C1 segment of cervical spinal cord (tissue), 14 donors: ENCODE measurements at places on chromosomes 13 and 19.

- DNase-seq = no peak
Measured at GRCh38 chr19:46620716-46621115, 4.2 kb downstream of the PTGIR start.

- DNase-seq = no peak
Measured at GRCh38 chr13:81058211-81058915, 717.4 kb upstream of the SPRY2 start.

GRCh38 chr19:18108897-18109296 lies 11.3 kb downstream of the MAST3 start:
- no peak for DNase-seq

DNA sequence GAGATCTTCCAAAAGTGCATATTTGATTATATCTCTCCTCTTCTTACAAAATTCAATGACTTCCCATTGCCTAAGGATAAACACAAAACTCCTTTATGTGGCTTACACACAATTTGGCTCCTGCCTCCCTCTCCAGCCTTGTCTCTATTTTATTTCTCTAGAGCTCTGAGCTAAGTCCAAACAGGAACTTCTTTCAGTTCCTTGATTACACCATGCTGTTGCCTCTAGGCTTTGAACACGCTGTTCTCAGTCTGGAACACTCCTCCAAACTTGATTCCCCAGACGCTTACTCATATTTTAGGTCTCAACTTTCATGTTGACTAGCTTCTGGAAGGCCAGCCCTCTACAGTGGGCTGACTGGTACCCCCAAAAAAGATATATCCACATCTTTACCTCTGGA lies 258.5 kb downstream of the COG6 start:
- DNase-seq = no peak

DNA sequence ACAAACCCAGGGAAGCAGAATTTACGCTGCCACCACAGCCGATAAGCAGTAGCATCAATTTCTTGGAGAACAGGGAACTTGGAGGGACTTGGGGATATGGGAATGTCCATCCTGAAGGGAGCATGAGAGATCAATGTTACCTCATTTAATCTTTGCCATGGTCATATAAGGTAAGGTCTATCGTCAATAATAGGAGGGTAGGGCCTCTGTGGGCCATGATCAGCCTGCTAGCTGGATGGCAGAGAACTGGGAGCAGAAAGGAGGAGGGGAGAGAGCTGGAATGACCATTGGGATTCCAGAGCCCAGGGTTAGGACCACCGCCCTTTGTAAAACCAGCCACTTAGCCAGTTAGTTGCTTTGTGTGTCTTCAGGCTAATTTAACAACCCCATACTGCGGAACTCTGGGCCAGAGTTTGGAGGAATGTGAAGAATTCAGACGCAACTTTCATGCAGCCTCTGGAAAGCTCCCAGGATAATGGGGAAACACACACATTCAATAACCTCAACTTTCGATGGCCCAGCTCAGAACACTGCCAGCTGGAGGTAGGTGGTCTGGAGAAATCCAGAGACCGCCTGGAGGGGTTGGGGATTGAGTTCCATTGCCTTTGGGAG lies 40.3 kb downstream of the ZNF557 start:
- no peak for DNase-seq

DNA sequence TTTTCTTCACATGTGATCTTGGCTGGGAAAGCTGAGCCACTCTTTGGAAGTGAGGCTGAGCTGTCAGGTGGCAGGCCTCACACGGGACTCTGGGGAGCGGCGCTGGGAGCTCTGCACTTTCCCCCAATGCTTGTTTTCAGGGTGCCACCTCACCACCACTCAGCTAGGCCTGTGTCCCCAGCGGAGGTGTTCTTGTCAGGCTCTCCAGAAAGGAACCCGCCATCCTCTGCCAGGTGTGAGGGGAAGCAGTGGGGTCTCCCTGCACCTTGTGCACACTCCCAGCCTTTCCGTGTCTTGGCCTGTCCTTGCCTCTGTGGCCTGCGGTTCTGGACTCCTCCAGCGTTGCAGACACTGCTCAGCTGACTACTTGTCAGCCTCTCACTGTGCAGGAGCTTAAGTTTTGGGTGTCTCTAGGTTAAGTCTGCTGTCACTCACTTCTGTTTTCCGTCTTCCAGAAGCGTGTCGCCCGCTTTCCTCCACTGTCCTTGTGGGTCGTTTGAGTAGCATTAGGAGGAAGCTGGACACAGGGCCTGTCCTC lies 51.9 kb downstream of the GGACT start:
- no peak for DNase-seq

DNA sequence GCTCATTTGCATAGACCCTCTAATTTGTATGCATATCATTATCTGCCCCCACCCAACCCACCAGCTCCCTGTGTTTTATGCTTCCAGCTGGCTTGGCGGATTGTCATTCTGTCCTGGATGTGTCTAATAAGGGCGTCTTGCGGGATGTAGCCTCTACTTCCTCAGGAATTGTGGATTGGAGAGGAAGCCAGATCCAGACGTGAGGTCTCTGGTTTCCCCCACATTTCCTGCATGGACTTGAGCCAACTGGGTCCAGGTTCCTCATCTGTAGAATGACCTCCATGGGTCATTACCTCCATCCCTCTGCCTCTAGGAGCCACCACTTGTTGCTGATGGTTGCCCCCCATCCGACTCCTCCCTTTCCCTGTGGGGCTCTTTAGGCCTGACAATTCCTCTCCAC lies 7.3 kb downstream of the TNFSF14 start:
- no peak for DNase-seq

DNA sequence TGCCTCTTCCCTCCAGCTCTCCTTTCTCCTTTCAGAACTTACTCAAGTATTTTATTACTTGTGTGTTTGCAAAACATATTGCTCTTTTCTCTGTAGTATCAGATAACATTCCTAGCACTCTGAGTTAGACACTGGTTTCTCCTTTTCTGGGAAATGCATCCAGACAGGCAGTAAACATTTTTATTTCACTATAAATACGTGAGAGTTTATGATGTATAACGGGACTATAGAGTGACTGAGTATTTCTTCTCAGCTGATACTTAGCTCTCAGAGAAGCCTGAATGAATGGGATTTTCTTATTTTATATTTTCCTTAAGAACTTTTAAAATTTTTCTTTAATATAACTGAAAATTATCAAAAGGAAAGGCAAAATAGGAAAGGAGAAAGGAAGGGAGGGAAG lies 211.2 kb upstream of the EDNRB start:
- no peak for DNase-seq

- DNase-seq = no peak
Measured at GRCh38 chr19:55112246-55112776, 5.1 kb downstream of the PPP1R12C start.

DNA sequence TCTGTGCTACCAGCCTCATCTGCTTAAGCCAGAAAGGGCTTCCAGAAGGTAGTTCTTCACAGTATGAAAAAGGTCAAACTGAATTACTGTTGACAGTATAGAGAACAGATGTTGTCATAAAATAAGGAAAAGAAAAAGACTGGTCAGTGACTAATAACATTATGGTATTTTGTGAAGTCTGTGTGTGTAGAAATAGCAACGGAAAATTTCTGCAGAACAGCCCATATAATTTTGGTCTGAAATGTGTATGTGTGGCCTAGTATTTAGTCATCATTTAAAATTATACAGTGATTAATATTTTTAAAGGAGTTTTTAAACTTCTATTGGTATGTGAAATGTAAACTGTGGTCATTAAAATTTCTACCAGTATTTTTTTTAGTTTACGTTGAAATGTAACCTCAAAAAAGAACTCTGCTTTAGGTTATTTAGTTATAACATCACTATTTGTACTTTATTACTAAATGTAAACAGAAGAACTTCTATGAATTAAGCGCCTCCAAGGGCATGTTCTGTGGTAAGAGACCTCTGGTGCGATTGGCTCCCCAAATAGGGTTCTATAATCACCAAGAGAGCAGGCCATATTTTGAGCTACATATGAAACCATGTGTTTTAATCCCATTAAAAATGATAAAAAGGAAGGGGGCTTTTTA lies 3.3 kb upstream of the GPR183 start:
- DNase-seq = no peak

- DNase-seq = no peak
Measured at GRCh38 chr13:98490866-98491265, 86.0 kb downstream of the STK24 start.

DNA sequence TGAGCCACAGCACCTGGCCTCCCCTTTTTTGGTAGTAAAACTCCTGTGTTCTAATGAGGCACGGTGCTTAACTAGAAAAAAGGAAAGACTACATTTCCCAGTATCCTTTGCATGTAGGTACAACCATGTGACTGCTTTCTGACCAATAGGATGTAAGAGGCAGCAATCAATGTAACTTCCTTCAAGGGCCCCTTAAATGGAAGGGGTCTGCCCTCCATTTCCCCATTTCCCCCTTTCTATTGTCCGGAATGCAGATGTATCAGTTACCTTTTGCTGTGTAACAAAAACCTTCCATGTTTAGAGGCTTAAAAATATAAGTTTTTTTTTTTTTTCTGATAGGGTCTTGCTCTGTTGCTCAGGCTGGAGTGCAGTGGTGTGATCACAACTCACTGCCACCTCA lies 2.2 kb downstream of the GPR32 start:
- DNase-seq = no peak

GRCh38 chr13:58594747-58595600 lies 963.4 kb downstream of the PCDH17 start:
- DNase-seq = no peak

- no peak for DNase-seq
Measured at GRCh38 chr19:50204081-50204428, 633 bp downstream of the MYH14 start.

DNA sequence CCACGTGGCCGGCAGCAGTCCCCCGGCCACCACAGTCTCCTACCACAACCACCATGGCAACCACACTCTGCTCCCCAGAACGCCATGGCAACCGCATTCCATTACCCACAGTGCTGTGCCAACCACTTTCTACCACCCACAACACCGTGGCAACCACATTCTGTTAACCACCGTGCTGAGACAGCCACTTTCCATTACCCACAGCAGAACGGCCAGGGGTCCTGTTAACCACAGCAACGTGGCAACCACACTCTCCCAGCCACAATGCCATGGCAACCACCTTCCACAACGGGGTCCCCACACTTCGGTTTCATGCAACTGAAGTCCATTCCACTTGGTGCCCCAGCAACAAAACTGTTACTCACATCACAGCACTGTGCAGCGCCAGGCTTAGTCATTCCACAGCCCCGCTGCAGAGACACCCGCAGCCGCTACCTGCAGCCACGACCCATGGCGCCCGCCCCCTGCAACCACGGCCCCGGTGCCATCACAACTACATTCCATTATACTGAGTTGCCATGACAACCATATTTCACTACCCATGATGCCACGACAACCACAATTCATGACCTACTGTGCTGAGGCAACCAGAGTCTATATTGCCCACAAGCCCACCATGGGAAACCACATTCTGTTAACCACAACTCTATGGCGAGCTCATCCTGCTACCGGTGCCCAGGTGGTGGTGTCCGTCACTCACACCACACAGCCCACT lies 10.0 kb downstream of the DPF1 start:
- DNase-seq = no peak

DNA sequence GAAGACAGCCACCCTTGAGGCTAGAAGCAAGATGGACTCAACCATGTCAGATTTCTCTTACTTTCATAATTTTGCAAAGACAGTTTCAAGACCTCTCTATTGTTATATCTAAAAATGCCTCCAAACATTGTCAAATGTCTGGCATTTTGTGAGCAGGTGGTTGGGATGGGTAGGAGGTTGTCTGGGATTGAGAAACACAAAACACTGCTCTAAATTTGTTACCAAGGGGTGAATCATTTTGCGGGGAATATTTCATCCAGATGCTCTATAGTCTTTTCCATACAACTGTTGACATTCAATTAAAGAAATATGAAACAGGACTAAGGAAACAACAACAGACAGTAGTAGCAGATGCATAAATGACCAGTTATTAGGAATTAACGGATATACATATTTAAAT lies 208.2 kb downstream of the ITGBL1 start:
- DNase-seq = no peak

GRCh38 chr13:48775285-48775684 lies 121.6 kb downstream of the CYSLTR2 start:
- DNase-seq = no peak

DNA sequence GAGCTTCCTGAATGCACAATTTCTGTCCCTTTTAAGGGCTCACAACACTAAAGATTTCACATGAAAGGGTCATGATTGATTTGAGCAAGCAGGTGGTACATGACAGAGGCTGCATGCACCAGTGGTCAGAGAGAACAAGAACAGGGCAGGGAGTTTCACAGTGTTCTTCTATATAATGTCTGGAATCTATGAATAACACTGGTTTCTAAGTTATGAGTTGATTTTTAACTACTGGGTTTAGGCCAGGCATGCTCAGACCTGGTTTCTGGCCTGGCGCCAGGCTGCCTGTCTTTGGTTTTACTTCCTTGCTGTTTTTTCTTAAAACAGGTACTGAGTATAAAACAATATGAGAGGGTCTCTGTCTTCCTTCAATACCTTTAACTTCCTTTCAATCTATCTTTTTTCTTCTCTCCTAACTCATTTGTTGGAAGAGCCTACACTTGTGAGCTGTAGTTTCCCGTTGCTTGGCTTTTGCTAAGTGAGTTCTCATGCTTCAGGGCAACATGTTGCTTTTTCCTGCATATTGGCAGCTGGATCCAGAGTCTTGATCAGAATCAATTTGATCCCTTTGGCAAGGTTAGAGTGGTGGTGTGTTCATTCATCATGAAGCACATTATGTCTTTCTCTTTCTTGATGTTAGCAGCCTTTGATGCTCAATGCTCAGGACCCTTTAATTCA lies 38.5 kb upstream of the FGF14 start:
- no peak for DNase-seq

GRCh38 chr13:100476963-100477362 lies 111.6 kb downstream of the GGACT start:
- DNase-seq = no peak

DNA sequence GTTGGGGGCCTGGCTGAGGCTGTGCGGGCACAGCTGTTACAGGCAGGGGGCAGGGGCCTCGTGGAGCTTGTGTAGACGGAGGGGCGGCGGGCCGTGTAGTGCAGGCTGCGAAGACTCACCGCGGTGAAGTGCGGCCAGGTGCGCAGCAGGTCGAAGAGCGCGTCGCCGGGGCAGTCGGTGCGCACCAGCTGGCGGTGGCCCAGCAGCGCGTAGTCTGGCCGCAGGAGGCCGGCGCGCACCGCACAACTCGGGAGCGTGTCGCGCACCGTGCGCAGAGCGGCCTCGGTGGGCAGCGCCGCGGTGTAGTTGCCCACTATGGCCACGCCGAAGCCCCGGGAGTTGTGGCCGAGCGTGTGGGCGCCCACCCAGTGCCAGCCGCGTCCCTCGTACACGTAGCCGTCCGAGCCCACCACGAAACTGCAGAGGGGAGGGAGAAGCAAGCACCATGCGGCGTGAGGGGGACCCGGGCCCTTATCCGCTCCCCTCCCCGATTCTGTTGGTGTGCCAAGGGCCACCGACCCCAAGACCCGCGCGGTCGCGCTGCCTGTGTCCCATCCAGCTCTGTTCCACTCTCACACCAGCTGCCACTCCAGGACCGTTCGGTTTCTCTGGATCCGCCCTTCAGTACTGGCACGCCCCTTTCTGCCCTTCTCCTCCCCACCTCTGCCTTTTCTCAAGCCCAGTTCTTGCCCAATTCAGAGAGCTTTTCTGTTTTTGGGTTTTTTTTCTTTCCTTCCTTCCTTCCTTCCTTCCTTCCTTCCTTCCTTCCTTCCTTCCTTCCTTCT lies 5.4 kb upstream of the RASAL3 start:
- no peak for DNase-seq

- no peak for DNase-seq
Measured at GRCh38 chr19:10286803-10287737, at the start of gene ICAM4. TSS of gene ICAM4 (plus strand) at chr19:10286955. CDS start at chr19:10287013, 58 bp downstream.
